ENCODE measurements at places on chromosomes 5 and 9.

DNA sequence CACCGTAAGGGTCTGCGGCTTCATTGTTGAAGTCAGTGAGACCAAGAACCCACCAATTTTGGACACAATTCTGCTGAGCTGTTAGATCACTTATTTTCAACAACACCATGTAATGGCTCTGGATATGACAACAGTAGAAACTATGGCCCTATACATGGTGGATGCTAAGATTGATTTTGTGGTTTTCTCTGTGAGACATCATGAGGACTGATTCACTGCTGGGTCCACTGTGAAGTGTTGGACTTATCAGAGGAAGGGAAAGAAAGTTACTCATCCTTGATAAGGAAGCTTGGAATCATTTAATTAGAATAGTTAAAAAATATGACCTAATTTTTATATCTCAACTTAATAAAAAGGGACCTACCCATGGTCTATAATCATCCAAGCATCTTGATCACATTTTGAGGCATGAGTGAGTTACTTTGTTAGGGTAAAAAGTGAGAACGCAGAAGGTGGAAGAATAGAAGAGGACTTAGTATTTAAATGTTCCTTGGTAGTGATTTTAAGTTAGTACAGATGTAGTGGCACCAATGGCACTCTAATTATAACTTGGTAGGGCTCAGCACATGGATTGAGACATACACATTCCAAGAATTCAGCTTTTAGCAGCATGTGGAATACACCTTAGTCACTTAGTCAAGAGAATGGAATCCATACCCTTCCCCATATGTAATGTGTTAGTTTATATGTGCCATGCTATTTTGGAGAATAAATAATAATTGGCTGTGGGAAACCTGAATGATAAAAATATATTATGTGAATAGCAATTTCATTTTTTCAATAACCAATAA is 123.5 kb upstream of the CD180 start:
- DNase-seq: no peak

GRCh38 chr5:72244862-72245371 is 75.1 kb downstream of the MRPS27 start:
- no peak for DNase-seq

DNA sequence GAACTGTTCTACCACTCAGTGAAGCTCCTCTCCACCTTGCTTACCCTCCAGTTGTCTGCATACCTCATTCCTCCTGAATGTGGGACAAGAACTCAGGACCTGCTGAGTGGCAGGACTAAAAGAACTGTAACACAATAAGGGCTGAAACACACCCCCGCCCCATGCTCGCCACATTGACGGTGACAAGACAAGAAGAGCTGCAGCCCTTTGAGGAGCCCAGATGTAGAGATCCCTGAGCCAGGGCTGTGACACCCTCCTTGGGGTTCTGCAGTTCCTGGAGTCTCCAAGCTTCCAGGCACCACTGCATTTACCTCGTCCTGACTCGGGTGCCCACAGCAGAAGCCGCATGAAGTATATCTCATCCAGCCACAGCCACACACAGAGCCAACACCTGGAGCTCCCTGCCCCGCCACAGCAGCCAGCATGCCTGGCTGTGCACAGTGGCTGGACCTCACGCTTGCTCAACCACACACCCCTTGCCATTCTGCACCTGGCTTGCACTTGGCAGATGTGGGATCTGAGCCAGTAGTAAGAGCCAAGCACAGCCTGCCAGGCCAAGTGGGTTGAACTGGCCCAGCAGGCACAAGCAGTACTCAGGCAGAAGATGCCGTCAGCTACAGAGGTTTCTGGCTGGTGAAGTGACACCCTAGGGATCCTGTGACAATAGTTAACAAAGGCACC is 166.1 kb downstream of the RNF180 start:
- peak; percentile 72 for DNase-seq

DNA sequence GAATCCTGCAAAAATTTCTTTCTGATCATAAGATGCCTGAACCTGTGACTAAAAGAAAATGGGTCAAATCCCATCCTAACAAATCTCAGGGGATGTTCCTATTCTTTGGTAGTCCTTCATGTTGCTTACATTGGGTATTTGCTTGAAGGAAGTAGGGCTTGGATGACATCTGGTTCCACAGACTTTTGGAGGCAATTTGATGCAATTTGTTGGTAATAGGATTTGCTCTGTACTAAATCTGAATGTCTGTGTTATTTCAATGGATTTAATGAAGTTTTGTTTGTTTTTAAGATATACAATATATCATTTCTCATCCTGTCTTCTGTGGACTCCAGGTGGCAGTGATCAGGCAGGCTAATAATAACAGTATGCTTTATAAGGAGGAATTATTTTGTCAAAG is 457.9 kb downstream of the ZSWIM6 start:
- DNase-seq: no peak

- peak; percentile 28 for DNase-seq
These were observed 1.2 kb downstream of the TIFAB start for GRCh38 chr5:135450952-135451351.

GRCh38 chr9:79569814-79570447 is 1.8 kb upstream of the TLE4 start:
- DNase-seq: no peak

DNA sequence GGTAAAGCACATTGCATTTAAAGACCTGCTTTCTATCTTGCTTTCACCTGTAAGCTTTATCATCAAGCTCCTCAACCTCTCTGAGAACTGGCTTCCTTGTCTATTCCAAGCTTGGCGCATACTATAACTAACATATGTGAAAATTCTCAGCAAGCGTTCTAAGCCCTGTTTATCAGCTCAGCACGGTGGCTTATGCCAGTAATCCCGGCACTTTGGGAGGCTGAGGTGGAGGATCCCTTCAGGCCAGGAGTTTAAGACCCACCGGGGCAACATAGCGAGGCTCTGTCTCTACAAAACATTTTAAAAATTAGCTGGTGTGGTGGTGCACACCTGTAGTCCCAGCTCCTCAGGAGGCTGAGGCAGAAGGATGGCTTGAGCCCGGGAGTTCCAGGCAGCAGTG is 1.6 kb upstream of the ATP6V0E1 start:
- DNase-seq: no peak

- no peak for DNase-seq
These were observed 586.2 kb upstream of the PTGER4 start for GRCh38 chr5:40093550-40093949.

- DNase-seq: peak; percentile 32
These were observed 13.2 kb upstream of the BOD1 start for GRCh38 chr5:173629628-173630027.

GRCh38 chr9:105535920-105536668 is 21.8 kb upstream of the FKTN start:
- no peak for DNase-seq

GRCh38 chr5:56673171-56673570 is 142.2 kb upstream of the MAP3K1 start:
- DNase-seq: peak; percentile 56

DNA sequence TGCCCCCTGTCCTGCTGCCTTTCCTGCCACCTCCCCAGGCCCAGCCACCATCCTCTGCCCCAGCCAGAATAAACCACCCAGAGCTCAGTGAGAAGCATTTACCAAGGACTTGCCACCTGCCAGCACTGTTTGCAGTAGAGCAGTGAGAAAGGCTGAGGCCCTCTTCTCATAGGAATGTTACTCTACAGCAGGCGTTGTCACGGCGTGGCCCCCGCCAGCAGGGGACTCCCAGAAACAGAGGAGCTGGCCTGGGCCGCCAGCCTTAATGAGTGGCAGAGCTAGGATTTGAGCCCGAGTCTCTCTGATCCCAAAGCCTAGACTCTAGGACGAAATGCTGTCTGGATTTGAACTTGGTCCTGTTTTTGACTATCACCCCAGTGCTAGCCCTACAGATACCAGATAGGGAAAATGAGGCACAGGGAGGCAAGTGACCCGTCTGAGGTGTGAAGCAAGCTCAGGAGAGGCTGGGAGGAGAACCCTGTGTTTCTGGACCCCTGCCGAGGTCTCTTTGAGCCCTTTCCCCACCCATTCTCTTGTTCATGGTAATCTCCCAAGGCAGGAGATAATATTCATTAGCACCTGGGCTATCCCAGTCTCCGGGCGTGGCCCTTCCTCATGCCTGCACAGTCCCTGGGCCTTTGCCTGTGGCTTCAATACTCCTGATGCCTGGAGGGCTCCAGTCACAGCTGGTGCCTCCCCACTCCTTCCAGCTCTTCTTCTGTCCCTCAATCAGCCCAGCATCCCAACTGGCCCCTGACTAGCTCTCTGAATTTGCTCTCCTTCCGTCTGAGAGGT is 30.7 kb downstream of the HRH2 start:
- peak; percentile 62 for DNase-seq

DNA sequence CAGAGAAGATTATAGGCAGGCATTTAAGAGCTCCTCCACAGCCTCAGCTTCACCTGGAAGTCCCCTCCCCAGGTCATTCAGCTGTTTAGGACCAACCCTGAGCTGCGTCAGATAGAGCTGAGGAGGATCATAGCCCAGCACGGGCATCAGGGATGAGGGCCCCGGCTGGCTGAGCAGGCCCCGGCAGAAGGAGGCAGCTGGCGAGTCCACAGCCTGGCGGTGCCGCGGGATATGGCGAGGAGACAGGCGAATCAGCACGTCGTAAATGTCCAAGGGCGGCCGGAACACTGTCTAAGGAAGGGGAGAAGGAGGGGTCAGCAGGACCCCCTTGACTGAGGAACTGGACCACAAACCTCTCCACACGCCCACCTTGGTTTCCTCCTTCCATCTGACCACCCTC is 10.6 kb downstream of the NOL6 start:
- DNase-seq: no peak

DNA sequence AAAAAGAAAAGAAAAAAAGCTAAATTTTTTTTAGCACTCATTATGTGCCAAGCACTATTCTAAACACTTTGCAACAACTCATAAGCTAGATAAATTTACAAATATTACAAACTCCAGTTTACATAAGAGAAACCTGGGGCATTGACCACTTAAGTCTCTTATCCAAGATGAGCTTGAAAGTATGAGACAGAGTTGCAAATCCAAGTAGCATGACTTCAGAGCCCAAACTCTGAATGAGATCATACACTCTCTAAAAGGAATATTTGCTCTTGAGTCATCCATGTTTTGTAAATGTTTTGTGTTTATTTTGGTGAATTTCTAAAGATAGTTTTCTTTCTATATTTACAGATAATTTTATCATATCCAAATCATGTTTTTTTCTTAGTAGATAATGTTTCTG is 4.0 kb upstream of the SHOC1 start:
- no peak for DNase-seq

- no peak for DNase-seq
These were observed 85.0 kb downstream of the PRRT1B start for GRCh38 chr9:131630205-131630831.

DNA sequence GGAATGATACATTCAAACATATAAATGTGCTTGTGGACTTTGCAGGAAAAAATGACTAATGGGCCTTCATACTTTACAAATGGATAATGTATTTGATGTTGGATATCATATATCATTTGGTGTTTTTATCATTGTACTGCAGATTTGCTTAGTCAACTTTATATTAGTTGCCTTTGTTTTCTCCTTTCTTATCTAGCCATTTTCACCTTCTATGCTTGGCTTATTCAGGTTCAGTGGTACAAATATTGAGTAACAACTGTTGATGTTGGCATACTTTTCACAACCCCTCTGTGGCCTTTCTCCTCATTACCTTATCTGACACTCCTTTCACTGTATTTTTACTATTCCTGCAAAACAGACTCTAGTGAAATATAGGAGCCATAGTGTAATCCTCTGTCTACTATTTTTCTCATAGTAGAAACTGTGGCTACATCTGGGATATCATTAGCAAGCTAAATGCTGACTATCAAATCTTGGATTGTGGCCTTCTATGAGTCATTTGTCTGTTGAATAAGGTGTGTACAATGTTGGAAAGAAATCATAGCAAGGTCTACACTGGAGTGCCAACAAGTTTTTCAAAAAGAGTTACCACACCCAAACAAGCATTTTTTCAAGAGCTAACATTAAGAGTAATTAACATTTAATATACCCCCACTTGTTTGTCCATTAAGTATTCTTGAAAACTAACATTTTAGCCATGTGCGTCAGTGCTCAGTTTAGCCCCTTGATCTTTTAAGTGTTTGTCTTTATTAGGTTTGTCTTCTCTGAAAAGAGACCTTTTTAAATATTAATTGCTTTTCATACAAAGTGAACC is 330.1 kb downstream of the ADGRV1 start:
- no peak for DNase-seq

- no peak for DNase-seq
These were observed 93.0 kb upstream of the FSTL4 start for GRCh38 chr5:133705331-133705730.

DNA sequence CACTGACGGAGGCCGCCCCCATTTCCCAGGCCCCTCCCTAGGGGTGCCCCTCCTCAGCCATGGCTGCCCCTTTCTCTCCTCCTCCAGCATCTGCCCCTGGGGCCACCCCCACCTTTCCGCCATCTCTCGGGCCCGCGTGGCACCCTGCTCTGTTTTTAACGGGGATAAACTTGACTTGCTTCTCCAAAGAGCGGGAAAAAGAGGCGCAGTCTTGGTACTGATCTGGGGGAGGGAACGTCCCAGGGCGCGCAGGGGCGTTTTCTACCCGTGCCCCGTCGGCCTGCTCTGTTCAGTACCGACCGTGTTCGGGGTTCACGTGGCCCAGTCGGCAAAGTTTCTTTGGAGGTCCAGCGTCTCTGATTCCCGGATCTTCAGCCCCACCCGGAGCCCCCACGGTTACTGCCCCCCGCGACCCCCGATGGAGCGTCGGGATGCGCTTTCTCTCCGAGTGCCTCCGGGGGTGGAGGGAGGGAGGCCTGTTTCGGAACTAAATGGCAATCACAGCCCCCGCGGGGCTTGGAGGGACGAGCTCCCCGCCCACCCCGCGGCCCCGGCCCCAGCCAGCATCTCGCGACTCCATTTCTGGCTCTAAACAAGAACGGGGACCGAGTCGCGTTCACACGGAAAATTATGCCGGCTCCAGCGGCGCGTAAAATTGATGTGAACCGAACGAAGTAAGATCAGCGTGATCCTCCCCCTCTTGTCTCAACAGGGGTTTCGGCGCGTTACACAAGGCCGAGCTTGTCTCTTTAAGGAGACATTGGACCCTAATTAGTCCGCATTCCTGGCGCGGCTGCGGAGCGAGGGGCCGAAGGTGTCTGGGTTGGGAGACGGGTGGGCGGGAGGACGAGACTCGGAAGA is 1.1 kb upstream of the TLE4 start:
- peak; percentile 53 for DNase-seq
